Caco-2 (cell line): ENCODE measurements at places on chromosomes 13 and 19. TPM values are rescaled to one million over a fixed set of nuclear protein-coding genes. Genes with fewer than 3 reads are reported as not detected.

Gene XRCC1
- 40.7 and 44.5 TPM in 2 replicates for total RNA-seq

Gene KLK5
- not detected in 2 replicates for total RNA-seq

DNA sequence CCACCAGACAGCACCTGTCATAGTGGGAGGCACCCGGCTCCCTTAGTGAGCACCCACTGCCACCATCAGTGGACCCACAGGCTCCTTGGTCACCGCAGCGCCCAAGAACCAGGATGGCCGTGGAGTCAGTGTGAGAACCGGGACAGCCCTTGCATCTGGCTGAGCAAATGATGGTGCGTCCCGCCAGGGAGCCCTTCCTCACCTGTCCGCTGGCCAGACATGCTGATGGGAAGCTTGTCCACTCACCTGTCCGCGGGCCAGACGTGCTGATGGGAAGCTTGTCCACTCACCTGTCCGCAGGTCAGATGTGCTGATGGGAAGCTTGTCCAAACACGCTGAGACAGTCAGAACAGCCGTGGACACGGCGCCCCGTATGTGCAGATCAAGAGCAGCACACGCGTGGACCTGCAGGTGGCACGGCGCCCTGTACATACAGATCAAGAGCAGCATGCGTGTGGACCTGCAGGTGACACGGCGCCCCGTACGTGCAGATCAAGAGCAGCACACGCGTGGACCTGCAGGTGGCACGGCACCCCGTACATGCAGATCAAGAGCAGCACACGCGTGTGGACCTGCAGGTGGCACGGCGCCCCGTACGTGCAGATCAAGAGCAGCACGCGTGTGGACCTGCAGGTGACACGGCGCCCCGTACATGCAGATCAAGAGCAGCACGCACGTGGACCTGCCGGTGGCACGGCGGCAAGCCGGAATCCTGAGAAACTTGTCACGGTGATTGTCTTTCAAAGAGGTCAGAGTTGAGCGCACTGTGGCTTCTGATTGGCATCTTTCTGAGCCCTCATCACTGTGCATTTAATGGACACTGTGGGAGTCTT lies 40.7 kb upstream of the DCUN1D2 start:
- H3K36me3 ChIP-seq = peaks cover 3% of the 10 kb centered on the region; the same call in 1 of the 2 replicates
- H3K27ac ChIP-seq = peak overlapping the region; percentile 98
- DNase-seq = no peak
- peaks cover 24% of the 10 kb centered on the region for H3K4me1 ChIP-seq
- no peaks in the 10 kb centered on the region for H3K27me3 ChIP-seq
- H3K4me3 ChIP-seq = no peak overlapping the region

- no peak overlapping the region for H3K27ac ChIP-seq
- H3K4me3 ChIP-seq = no peak overlapping the region
- peaks cover 32% of the 10 kb centered on the region for H3K4me1 ChIP-seq
- H3K27me3 ChIP-seq = no peaks in the 10 kb centered on the region
- DNase-seq = no peak
- no peaks in the 10 kb centered on the region for H3K36me3 ChIP-seq
Observed at GRCh38 chr13:41701676-41702075, 244.3 kb downstream of the RGCC start.

- H3K4me1 ChIP-seq = peaks cover 32% of the 10 kb centered on the region
- no peaks in the 10 kb centered on the region for H3K27me3 ChIP-seq
- peak overlapping the region; percentile 93 for H3K4me3 ChIP-seq
- no peak for DNase-seq
- H3K36me3 ChIP-seq = no peaks in the 10 kb centered on the region
- H3K27ac ChIP-seq = peak overlapping the region; percentile 96
Observed at GRCh38 chr19:23394511-23394910, 760 bp downstream of the ZNF91 start.

DNA sequence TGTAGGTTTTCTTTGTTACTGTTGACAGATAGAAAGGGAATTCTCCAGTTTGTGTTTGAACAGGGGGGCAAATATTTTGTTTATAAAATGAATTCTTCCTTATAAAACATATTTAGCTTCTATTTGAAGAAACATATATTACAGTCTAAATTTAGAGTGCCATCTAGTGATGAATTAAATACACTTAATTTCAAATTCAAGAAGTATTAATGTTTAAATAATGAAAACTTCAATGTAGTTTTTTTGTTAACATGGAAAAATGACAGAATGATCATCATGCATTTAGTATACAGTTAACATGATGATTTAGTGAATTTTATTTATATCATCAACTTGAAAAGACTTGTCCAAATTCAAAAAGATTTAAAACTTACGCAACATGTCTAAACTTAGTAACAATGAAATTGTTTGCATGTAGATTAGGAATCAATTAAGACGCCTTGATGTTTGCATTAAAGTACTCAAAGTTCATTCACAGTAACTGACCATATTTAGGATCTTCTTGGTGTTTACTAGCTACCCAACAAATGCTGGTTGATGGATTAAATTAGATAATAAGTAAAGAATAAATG lies 765.9 kb upstream of the SLITRK1 start:
- no peak overlapping the region for H3K4me3 ChIP-seq
- DNase-seq = no peak
- no peaks in the 10 kb centered on the region for H3K36me3 ChIP-seq
- H3K27ac ChIP-seq = no peak overlapping the region
- H3K27me3 ChIP-seq = no peaks in the 10 kb centered on the region

GRCh38 chr19:3969435-3970312 lies 1.2 kb downstream of the DAPK3 start:
- no peaks in the 10 kb centered on the region for H3K27me3 ChIP-seq
- H3K4me3 ChIP-seq = peak overlapping the region; percentile 97
- H3K36me3 ChIP-seq = peaks cover 1% of the 10 kb centered on the region; the same call in 1 of the 2 replicates
- H3K4me1 ChIP-seq = peaks cover 28% of the 10 kb centered on the region
- peak overlapping the region; percentile 79 for H3K27ac ChIP-seq

Gene LAIR1
- not detected in 2 replicates for total RNA-seq

DNA sequence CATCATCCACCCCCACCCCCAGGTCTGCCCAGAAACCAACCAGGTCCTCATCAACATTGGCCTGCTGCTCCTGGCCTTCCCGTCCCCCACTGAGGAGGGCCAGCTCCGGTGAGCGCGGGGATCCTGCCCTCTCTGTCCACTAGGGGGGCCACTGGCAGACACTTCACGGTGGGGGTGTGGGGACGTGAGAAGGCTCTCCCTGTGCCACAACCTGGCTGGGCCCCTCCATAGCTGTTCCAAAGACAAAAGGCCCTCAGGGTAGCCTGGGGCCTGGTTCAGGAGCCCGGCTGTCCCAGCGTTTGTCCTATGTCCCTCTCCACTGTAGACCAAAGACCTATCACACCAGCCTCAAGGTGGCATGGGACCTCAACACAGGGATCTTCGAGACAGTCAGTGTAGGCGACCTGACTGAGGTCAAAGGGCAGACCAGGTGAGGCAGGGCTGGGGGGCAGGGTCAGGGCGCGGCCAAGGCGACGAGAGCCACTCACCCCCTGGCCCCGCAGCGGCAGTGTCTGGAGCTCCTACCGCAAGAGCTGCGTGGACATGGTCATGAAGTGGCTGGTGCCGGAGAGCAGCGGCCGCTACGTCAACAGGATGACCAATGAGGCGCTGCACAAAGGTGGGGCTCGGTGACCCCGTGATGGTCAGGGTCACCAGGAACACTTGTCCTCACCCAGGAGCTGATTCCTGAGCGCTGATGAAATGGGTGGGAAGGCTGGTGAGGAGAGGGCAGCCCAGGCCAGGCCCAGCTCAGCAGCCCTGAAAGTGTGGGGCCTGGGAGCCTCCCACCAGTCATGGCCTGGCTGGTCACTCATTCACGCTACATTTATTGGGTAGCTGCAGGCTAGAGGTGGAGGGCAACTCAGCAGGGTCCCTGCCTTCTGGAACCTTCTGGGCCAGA lies 7.9 kb downstream of the DCAF15 start:
- no peak overlapping the region for H3K27ac ChIP-seq
- DNase-seq = no peak
- H3K36me3 ChIP-seq = peaks cover 5% of the 10 kb centered on the region
- H3K27me3 ChIP-seq = no peaks in the 10 kb centered on the region
- H3K4me1 ChIP-seq = no peaks in the 10 kb centered on the region

- peaks cover 6% of the 10 kb centered on the region; the same call in 1 of the 2 replicates for H3K4me1 ChIP-seq
- no peaks in the 10 kb centered on the region for H3K36me3 ChIP-seq
- H3K4me3 ChIP-seq = no peak overlapping the region
- no peaks in the 10 kb centered on the region for H3K27me3 ChIP-seq
- no peak for DNase-seq
Observed at GRCh38 chr13:109135018-109135417, 505.6 kb downstream of the MYO16 start.

Gene ADPRHL1
- 4.9 and 5.8 TPM in 2 replicates for total RNA-seq

GRCh38 chr13:57932061-57932460 lies 300.5 kb downstream of the PCDH17 start:
- H3K27me3 ChIP-seq = no peaks in the 10 kb centered on the region
- H3K36me3 ChIP-seq = no peaks in the 10 kb centered on the region
- H3K27ac ChIP-seq = no peak overlapping the region
- no peak overlapping the region for H3K4me3 ChIP-seq
- DNase-seq = no peak
- H3K4me1 ChIP-seq = no peaks in the 10 kb centered on the region

DNA sequence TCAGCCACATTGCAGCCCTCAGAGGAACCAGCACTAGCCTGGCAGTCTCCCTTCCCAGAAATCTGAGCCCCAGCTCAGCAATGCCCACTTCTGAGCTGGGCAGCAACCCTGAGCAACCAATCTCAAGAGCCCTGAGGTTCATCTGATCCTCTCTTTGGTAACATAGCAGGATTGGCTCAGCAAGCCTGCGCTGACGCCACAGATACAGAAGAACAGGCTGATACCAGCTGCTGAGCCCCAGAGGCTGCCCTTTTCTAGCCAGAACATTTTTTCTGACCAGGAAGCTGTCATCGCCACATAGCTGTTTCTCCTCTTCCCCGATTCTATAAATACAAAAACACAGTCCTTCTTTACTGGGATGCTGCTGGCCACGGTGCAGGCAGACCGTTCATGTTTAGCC lies 59.8 kb downstream of the TRPM4 start:
- H3K4me1 ChIP-seq = no peaks in the 10 kb centered on the region
- H3K27me3 ChIP-seq = no peaks in the 10 kb centered on the region
- no peak for DNase-seq
- H3K27ac ChIP-seq = no peak overlapping the region
- no peaks in the 10 kb centered on the region for H3K36me3 ChIP-seq

- no peaks in the 10 kb centered on the region for H3K27me3 ChIP-seq
- peaks cover 34% of the 10 kb centered on the region for H3K4me1 ChIP-seq
- DNase-seq = peak; percentile 92
- peak within 1 kb of the TSS; percentile 38 for H3K4me3 ChIP-seq
Observed at GRCh38 chr19:49064768-49065611, at the start of gene NTF4. TSS of gene NTF4 (minus strand) at chr19:49064818. CDS start at chr19:49061997, 2,821 bp downstream.
